ENCODE measurements at places on chromosomes 3 and 15. TPM values are rescaled to one million over a fixed set of nuclear protein-coding genes. Genes with fewer than 3 reads are reported as not detected.

GRCh38 chr3:195597848-195598247 lies 14.1 kb upstream of the APOD start:
- no peaks in the 10 kb centered on the region for H3K4me1 ChIP-seq
- no peaks in the 10 kb centered on the region for H3K36me3 ChIP-seq
- H3K27me3 ChIP-seq: no peaks in the 10 kb centered on the region
- H3K27ac ChIP-seq: no peak overlapping the region
- H3K4me3 ChIP-seq: no peak overlapping the region
- no peak for DNase-seq

DNA sequence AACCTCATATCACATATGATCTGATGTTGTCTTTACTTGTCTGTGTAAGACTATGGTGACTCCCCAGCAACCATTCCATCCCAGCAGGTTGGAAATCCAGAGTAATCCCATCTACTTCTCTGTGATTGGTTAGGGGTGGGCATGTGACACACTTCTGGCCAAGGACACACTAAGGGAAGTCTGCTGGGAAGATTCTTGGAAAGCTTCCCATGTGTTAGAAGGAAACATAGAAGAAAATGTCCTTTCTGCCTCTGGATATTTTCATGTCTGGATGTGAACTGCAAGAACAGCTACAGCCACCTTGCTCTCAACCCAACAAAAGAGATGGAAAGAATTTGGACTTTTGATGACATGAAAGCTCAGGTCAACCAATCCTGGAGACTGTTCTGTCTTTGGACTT lies 2.6 kb upstream of the UBE2Q2 start:
- DNase-seq: no peak
- no peak overlapping the region for H3K4me3 ChIP-seq
- H3K27ac ChIP-seq: no peak overlapping the region
- H3K27me3 ChIP-seq: no peaks in the 10 kb centered on the region

FOXB1 gene
- total RNA-seq: not detected

- no peaks in the 10 kb centered on the region for H3K27me3 ChIP-seq
- no peak overlapping the region for H3K27ac ChIP-seq
- H3K4me3 ChIP-seq: no peak overlapping the region
- no peaks in the 10 kb centered on the region for H3K36me3 ChIP-seq
Measured at GRCh38 chr3:9201266-9201665, 48.2 kb downstream of the SRGAP3 start.

ST6GAL1 gene
- 94.7 TPM for total RNA-seq

LIPC gene
- 0.28 TPM for total RNA-seq

- no peak overlapping the region for H3K27ac ChIP-seq
- DNase-seq: no peak
- no peak overlapping the region for H3K4me3 ChIP-seq
- no peaks in the 10 kb centered on the region for H3K27me3 ChIP-seq
- peaks cover 7% of the 10 kb centered on the region for H3K4me1 ChIP-seq
Measured at GRCh38 chr3:150433347-150433746, 25.2 kb downstream of the TSC22D2 start.

DNA sequence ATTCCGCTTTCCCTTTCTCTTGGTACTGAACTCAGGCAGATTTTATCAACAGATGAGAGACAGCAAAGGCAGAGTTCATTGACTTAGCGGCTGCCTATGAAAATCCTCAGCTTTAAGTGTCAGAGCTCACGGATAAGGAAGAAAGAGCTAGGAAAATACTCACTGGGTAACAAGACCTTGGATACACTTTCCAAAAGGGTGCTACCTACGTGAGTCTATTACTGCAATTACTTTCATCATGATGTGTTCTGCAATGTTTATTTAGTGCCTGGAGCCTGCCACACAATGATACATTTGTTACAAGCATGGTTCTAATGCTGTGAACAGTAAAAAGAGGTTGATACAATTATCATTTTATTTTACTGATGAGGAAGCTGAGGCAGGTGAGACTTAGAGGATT lies 177.5 kb downstream of the GRM7 start:
- no peaks in the 10 kb centered on the region for H3K4me1 ChIP-seq
- no peak overlapping the region for H3K4me3 ChIP-seq
- H3K27me3 ChIP-seq: no peaks in the 10 kb centered on the region
- no peaks in the 10 kb centered on the region for H3K36me3 ChIP-seq
- no peak overlapping the region for H3K27ac ChIP-seq

- DNase-seq: no peak
- H3K4me3 ChIP-seq: no peak overlapping the region
Measured at GRCh38 chr3:189726277-189726676, 95.1 kb downstream of the TP63 start.

DNA sequence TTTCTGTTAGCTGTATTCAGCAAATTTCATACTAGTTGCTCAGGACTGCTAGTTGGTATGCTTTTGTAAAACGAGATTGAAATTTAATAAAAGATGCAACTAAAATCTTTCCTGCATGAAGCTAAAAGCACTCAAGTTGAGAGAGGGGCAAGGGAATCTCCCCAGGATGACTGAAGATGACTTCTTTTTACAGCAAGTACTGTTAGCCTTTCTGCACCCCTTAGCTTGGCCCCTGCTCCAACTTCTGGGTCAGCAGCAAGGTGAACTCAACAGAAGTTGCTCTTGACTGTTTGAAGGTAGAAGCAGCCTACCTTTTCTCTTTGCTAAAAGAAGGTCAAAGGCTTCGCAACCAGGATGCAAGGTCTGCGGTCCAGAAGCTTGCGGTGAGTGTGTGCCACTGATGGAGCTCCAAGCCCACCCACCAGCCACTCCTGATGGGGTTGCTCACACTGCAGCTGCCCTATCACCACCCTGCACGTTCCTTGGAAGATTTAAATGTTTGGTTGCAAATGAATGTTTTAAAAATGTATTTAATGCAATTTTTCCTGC lies 32.5 kb downstream of the NME9 start:
- H3K4me1 ChIP-seq: no peaks in the 10 kb centered on the region
- H3K27me3 ChIP-seq: no peaks in the 10 kb centered on the region
- no peak overlapping the region for H3K27ac ChIP-seq
- no peaks in the 10 kb centered on the region for H3K36me3 ChIP-seq
- DNase-seq: no peak

GRCh38 chr3:151035072-151035471 lies 50.4 kb upstream of the MED12L start:
- no peaks in the 10 kb centered on the region for H3K27me3 ChIP-seq
- no peak overlapping the region for H3K27ac ChIP-seq
- H3K4me3 ChIP-seq: no peak overlapping the region

GOLGA6L7 gene
- total RNA-seq: not detected

DNA sequence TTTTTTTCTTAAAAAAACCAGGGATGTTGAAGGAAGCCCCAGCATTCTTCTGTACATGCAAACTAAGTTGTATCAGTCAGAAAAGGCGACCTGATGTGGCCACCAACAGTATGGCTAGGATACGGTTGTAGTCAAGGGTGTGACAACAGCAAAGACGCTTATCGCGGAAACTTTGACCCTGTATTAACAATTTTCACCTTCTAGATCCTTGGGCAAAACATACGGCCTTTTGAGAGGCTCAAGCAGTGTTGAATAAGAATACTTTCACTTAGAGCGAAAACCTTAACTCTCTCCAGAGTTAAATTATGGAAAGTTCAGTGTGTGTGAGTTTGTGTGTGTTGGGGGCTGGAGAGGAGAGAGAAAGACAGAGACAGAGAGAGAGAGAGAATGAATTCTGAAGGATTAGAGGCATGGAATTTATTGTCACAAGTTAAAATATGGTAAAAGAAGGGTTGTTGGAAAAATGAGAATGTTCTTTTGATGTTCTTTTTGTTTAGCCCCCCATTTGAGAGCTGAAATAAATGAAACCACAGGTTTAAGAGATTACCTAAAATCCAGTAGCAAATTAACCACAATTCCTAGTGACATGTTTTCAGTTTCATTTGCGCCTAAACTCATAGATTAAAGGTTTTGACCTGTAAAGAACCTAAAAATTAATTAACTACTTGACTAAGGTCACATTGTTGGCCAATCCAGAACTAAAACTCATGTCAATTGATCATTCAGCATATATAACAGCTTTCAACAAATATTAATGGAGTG lies 9.2 kb downstream of the ALCAM start:
- H3K27me3 ChIP-seq: no peaks in the 10 kb centered on the region
- H3K4me1 ChIP-seq: no peaks in the 10 kb centered on the region
- no peak overlapping the region for H3K4me3 ChIP-seq
- DNase-seq: no peak
- H3K27ac ChIP-seq: no peak overlapping the region

- no peak overlapping the region for H3K27ac ChIP-seq
- peaks cover 4% of the 10 kb centered on the region for H3K27me3 ChIP-seq
- H3K36me3 ChIP-seq: no peaks in the 10 kb centered on the region
- H3K4me3 ChIP-seq: peak overlapping the region; percentile 33
Measured at GRCh38 chr3:66797889-66798560, 200.1 kb upstream of the KBTBD8 start.

DNA sequence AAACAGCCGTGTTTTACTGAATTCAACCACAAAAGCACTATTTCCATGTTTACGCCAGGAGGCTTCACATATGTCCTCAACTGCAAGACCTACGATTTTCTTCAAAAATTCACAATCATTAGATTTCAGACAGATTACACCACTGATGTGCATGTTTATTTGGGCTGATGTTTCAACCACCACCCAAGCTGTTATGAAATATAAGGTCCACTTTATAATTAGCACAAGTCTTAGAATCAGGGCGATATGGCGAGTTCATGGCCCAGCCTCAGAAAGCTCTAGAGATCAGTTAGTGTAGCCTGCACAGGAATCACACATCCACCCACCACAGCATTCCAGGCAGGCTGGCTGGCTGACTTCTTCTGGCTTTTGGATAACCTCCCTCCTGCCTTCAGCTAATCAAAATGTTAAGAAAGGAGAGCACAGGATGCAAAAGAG lies 15.4 kb downstream of the SH3BP5 start:
- no peaks in the 10 kb centered on the region for H3K27me3 ChIP-seq
- peaks cover 85% of the 10 kb centered on the region for H3K4me1 ChIP-seq
- DNase-seq: no peak
- H3K36me3 ChIP-seq: no peaks in the 10 kb centered on the region
- no peak overlapping the region for H3K4me3 ChIP-seq

CTXN2 gene
- not detected for total RNA-seq

GRCh38 chr15:33094336-33094735 lies 100.2 kb downstream of the FMN1 start:
- no peaks in the 10 kb centered on the region for H3K4me1 ChIP-seq
- DNase-seq: no peak
- no peak overlapping the region for H3K27ac ChIP-seq
- no peaks in the 10 kb centered on the region for H3K27me3 ChIP-seq
- no peaks in the 10 kb centered on the region for H3K36me3 ChIP-seq

- no peaks in the 10 kb centered on the region for H3K27me3 ChIP-seq
- peak; percentile 76 for DNase-seq
- H3K4me1 ChIP-seq: no peaks in the 10 kb centered on the region
- H3K27ac ChIP-seq: peak overlapping the region; percentile 36
- H3K36me3 ChIP-seq: no peaks in the 10 kb centered on the region
Measured at GRCh38 chr15:57769266-57769665, 62.8 kb downstream of the POLR2M start.

- H3K36me3 ChIP-seq: no peaks in the 10 kb centered on the region
- DNase-seq: peak; percentile 81
- H3K4me3 ChIP-seq: no peak overlapping the region
Measured at GRCh38 chr15:20340931-20341661, 200.5 kb downstream of the GOLGA6L6 start.

SLC22A13 gene
- total RNA-seq: 0.31 TPM

GRCh38 chr15:62359416-62359815 lies 194.3 kb upstream of the C2CD4B start:
- H3K27me3 ChIP-seq: no peaks in the 10 kb centered on the region
- no peak overlapping the region for H3K4me3 ChIP-seq
- no peak overlapping the region for H3K27ac ChIP-seq
- DNase-seq: no peak
- no peaks in the 10 kb centered on the region for H3K36me3 ChIP-seq

DNA sequence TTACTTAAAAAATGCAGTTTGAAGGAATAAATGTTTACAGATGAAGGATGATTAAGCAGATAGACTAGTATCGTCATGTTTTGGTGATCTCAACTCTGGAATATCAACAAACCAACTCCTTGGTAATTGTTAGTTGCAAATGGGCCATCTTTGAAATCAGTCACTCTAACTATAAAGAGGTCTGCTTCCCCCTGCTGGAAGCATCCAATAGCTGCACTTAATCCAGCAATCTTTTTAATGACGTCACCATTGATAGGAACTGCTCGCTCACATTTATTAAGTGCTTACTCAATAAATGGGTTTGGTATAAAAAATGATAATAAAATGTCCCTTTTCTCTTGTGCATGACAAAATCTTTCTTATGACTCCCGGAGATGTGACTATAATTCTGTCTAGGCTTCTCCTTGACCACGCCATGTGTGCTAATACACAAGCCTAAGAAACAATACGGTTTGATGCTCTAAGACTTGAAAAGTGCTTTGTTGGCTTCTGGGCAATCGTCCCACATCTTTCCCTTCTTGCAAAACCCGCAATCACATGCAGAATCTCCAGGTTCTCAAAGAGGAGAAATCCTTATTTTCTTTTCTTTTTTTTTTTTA lies 227.6 kb upstream of the POU1F1 start:
- no peaks in the 10 kb centered on the region for H3K27me3 ChIP-seq
- no peaks in the 10 kb centered on the region for H3K36me3 ChIP-seq
- H3K4me1 ChIP-seq: no peaks in the 10 kb centered on the region
- DNase-seq: no peak
- no peak overlapping the region for H3K4me3 ChIP-seq

- H3K4me3 ChIP-seq: no peak overlapping the region
- H3K36me3 ChIP-seq: no peaks in the 10 kb centered on the region
- no peak overlapping the region for H3K27ac ChIP-seq
- no peak for DNase-seq
Measured at GRCh38 chr3:185555101-185555501, 2.7 kb upstream of the LIPH start.

GNB4 gene
- 48.2 TPM for total RNA-seq

DNA sequence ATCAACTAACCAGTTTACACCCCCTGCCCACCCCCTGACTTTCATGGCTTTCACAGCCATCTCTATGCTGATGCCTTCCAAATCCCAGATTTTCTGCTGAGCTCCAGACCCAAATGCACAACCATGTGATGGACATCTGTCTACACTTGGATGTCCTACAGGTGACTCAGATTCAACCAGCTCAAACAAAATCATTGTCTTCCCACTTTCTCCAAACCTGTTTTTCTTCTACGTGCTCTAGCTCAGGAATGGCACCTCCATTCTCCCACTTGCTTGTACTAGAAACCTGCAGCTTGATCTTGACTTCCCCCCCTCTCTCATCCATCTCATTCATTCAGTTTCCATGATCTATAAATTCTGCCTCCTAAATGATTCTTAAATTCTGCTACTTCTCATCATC lies 34.1 kb upstream of the RARRES1 start:
- H3K4me1 ChIP-seq: peaks cover 48% of the 10 kb centered on the region
- no peak overlapping the region for H3K4me3 ChIP-seq
- no peak overlapping the region for H3K27ac ChIP-seq
- H3K36me3 ChIP-seq: no peaks in the 10 kb centered on the region

OR5K2 gene
- total RNA-seq: not detected

UROC1 gene
- total RNA-seq: not detected

All from heart right ventricle (tissue), 16 donors.